Stimulated activated CD4-positive, alpha-beta T cell treated with anti-CD3 and anti-CD28 coated beads, TNF-alpha, amount 100 ng/mL, for 4 hours (primary cell): ENCODE measurements at places on chromosomes 4 and X.

DNA sequence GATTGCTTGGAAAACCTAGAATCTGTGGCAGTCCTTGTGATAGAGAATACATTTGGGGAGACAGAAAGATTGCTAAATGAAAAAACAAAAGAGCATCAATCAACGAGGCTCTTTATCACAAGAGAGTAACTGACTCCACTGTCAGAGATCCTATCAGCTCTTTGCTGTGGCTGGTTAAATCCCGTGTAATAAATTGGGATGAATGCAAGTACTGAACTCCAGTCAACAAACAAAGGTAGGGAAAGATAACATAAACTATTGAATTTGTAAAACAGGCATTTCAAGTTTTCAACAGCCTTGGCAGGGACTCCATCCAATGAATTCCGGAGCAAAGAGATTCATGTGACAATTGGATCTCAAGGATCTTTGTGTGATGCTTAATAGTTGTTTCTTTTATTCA lies 21.3 kb downstream of the MMRN1 start:
- DNase-seq, result no peak

DNA sequence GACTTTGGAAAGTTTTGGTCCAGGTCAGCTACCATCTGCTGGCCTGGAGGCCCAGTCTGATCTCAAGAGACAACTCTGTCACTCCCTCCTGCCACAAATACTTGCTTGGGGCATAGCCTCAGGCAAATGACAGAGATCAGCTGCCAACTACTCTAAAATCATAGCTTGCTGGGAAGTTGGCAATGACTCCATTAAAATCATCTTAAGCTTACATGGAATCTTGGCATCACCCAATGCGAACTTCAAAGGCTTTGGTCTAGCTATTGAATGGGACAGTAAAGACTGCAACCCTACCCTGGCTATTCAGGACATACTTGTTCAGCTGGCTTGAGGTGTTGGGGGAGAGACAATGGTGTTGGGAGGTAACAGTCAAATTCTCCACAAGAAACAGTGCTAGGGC lies 7.0 kb upstream of the USO1 start:
- no peak for DNase-seq

DNA sequence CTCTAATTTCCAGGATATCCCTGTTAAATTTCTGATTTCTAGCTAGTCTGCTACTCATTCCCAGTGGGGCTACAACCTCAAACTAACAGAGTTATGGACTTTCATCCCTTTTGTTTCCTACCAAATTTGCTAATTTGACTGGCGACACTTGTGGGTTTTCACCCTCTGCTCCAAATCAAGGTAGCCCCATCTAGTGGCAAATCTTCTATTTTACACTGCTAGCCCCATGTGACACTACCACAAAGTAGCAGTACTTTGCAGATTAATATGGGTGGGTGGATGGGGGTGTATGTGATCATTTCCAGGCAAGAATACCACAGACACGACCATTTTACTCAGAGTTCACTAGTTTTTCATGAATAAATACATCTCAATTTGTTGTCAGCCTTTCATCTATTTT lies 150.3 kb downstream of the MSL3 start:
- DNase-seq, result no peak

DNA sequence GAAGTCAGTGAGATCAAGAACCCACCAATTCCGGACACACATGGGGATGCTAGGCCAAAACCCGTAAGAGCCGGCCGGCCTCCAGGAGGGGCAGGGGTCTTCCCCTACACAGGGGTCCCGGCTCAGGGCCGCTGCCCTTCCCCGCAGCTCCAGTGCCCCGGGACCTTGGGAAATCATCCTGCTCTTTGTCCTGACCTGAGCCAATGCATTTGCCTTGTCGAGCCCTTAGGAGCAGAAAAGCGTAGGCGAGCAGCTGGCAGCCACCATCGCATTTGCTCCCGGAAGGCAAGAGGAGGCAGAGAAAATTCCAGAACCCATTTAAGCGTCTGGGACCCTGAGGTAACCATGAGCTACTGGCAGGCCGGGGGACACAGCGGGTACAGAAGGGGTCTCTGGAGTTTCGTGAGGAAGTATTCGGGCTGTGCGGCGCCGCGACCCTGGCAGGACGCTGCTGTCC lies 7.4 kb upstream of the TNIP2 start:
- DNase-seq, result no peak

- DNase-seq, result no peak
These were observed 261.3 kb downstream of the TENM3 start for GRCh38 chr4:182504463-182504862.

GRCh38 chr4:26717332-26717731 lies 133.4 kb downstream of the TBC1D19 start:
- DNase-seq, result no peak

GRCh38 chr4:184887333-184887732 lies 61.6 kb upstream of the ACSL1 start:
- DNase-seq, result no peak

GRCh38 chr4:53119680-53120079 lies 246.2 kb downstream of the SCFD2 start:
- no peak for DNase-seq

DNA sequence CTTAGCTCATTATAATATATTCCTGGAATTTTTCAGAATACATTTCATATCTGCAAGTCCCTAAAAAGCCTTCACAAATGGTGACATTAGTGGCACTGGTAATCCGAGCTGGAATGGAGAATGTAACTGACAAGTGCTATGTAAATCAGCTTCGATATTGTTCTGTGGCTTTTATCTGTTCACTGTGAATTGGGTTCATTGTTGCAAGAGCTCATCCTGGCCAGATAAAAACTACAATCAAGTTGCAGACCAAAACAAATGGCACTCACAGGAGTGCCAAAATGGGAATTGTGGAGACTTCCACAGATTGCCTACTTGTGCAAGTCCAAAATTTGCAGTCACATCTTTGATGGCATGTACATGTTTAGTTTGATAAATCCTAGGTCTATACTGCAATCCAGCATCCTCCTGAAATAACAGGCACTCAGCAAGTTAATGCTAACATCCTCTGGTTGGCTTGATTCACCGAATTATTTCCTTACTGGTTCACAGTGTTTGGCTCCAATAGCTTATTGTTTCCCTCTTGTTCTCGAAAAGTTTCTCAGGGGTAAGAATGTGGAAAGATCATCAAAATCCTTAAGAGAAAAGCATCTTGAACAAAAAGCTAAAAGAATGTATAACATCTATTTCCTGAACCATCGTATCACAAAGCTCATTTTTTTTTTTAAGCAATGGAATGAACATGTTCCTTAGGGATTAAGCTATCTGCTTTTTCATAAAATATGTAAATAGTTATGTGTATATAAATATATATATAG lies 904.9 kb downstream of the CENPC start:
- DNase-seq, result no peak

- DNase-seq, result no peak
These were observed 30.1 kb upstream of the MSN start for GRCh38 chrX:65637335-65637734.

- no peak for DNase-seq
These were observed 19.2 kb upstream of the BRS3 start for GRCh38 chrX:136468391-136469103.

DNA sequence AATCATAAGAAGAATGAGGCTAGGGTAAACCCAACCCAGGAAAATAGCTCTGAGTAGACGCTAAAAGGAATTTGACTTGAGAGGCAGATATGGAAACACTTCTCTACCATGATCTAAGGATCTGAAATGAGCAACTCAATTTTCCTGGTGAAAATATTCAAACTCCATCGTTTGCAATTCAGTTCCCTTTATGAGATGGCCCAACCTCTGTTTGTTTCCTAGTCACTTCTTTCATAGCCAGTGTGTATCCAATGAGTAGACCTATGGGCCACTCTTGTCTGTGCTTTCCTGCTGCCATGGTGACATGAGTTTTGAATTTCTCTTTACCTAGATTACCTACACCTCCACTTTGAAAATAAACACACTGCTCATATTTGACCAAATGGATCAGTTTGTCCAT lies 176.2 kb upstream of the GPRIN3 start:
- no peak for DNase-seq

DNA sequence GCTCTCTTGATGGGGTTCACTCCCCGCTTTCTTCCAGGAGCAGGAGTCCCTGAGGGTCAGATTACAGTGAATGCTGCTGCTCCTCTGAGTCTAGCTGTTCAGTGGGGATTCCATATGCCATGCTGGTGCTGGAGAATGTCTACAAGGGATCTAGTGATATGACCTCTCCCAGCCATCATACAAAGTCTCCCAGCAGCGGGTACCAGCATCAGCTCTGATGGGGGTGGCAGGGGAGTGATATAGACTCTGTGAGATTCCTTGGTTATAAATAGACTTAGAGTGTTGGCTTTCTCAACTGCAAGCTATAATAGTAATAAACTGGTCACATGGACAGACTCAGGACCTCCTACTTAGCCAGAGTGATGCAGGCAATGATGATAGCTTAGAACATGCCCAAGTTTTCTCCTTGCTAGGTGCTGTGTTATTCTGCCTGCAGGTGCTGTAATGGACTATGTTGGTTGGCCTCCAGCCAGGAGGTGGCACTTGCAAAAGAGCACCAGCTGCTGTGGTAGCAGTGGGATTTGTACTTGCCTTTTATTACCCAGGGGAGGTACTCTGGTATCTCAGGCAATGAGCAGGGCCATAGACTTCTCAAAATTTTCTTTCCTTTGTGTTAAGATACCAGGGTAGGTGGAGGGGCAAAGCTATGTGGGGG lies 202.9 kb downstream of the CHIC1 start:
- DNase-seq, result no peak

- no peak for DNase-seq
These were observed 161.8 kb downstream of the RAP1GDS1 start for GRCh38 chr4:98423009-98423408.

DNA sequence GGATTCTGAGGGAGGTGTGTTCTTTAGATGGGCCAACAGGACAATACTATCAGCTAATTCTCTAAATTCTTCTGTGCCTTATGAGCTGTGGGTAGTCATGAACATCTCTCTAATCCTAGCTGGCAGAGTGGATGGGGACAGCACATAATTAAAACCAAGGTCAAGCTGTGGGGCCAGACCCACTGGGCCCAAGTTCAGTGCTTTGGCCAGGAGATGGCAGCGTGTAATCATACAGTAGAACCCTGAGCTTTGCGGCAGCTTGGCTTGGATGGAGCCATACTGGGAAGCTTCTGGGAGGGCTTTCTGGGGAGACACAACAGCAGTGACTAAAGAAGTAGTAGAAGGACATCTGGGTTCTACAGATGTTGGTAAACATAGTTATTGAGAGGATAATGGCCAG lies 140.3 kb upstream of the CXCL13 start:
- no peak for DNase-seq

- DNase-seq, result no peak
These were observed 80.5 kb downstream of the HNRNPD start for GRCh38 chr4:82293304-82293703.

- DNase-seq, result no peak
These were observed 69.3 kb downstream of the GPC4 start for GRCh38 chrX:133346026-133346425.

DNA sequence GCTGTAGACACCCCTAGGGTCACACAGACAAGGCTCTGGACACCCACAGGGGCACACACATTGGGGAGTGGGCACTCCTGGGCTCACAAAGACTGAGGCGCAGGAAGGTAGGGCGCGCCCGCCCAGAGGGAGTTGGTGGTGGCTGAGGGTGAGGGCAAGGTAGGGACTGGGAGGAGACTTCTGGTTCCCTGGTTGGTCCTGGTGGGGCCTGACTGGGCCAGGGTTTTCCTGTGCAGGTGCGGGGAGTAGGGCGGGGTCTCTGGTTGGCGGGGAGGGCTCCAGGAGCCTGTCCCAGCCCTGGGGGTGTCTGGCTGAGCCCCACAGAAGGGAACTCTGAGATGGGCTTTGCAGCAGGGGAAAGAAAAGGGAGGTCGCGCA lies 6.7 kb upstream of the WAS start:
- no peak for DNase-seq

- DNase-seq, result no peak
These were observed 1962.4 kb upstream of the TENM3 start for GRCh38 chr4:180280726-180281297.

- no peak for DNase-seq
These were observed 27.6 kb downstream of the WDR44 start for GRCh38 chrX:118373538-118373937.

DNA sequence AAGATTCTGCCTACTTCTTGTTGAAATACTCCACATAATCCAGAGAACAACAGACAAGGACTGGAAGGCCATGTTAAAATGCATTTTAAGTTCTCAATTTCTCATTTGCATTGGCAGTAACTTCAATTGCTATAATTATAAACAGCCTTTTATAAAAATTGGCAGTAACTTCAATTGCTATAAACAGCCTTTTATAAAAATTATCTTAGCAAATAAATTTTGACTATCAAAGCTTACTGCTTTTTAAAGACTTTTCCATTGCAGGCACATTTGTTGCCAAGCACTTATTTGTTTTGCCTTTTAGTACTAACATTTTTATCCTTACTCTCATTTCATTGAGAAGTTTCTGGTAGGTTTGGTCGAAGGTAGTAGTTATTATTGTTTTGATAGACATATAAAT lies 17.8 kb downstream of the SCFD2 start:
- no peak for DNase-seq

- DNase-seq, result no peak
These were observed 19.6 kb downstream of the MSANTD1 start for GRCh38 chr4:3268395-3269104.

DNA sequence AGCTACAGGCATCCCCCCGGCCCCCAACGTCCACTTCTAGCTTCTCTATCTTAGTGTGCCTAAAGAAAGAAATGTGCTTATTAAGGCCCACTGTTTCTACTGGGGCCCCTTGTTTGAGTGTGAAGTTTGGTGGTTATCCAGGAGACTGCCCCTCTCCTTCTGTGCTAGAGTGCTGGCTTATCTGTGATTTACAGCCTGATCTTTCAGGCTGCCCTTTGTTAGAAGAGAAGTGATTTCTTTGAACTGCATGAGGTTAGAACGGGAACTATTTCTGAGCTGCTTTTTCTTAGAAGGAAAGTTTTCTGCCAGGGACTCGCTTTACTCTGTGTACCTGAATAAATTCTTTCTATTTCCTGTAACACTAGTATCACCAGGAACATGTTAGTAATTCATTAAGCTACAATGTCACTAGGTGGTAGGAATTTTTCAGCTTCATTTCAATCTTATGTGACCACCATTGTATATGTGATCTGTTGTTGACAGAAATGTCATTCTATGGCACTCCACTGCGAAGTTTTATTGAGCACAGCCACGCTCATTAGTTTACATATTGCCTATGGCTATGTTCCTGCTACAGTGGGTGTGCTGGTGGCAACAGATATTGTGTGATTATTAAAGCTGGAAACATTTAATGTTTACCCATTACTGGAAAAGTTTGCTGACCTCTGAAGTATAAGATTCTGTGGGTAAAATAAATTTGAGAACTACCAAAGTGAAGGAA lies 193.8 kb upstream of the CXorf51B start:
- DNase-seq, result no peak

DNA sequence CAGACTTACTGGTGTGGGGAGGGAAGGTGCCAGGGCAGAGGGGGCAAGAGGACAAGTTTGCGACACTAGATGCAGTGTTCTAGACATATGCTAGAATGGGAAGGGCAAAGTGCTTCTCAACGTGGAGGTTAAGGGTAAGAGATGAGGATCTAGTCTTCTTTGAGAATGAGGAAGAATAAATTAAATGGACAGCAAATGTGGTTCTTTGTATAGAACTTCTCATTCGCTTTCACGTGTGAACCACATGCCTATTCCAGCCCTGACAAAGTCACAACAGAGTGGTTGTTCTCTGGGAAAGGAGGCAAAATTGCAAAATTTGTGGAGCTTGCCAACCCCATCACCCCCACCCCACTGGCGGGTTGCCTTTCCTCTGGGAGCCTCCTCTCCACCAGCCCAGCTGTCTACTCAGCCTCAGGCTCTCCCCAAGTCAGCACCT lies 1.5 kb upstream of the ANXA5 start:
- DNase-seq, result no peak

- DNase-seq, result no peak
These were observed 17.4 kb downstream of the PLAC1 start for GRCh38 chrX:134640914-134641313.

GRCh38 chrX:128616933-128617332 lies 564.7 kb upstream of the ACTRT1 start:
- no peak for DNase-seq
